Upper lobe of right lung (tissue), 1 donor: ENCODE measurements at places on chromosomes 7 and 10. TPM values are rescaled to one million over a fixed set of nuclear protein-coding genes. Genes with fewer than 3 reads are reported as not detected.

BICC1 gene
- total RNA-seq = 9.2 TPM

LRRTM3 gene
- total RNA-seq = not detected

PNLIPRP3 gene
- 0.20 TPM for total RNA-seq

MEOX2 gene
- total RNA-seq = 21.9 TPM

MMD2 gene
- not detected for total RNA-seq

IQUB gene
- total RNA-seq = 0.75 TPM

PSMG3 gene
- total RNA-seq = 20.3 TPM

FBXL13 gene
- 3.0 TPM for total RNA-seq

ITIH5 gene
- total RNA-seq = 10.5 TPM

TTYH3 gene
- total RNA-seq = 48.8 TPM

FAM171A1 gene
- total RNA-seq = 17.3 TPM

CNTNAP2 gene
- 0.41 TPM for total RNA-seq

TUBAL3 gene
- total RNA-seq = not detected

UNCX gene
- not detected for total RNA-seq

VPS37D gene
- 1.4 TPM for total RNA-seq

CYP2W1 gene
- total RNA-seq = not detected

GNG11 gene
- 22.6 TPM for total RNA-seq

ZWINT gene
- 3.2 TPM for total RNA-seq

SPDYE11 gene
- not detected for total RNA-seq

CALHM1 gene
- total RNA-seq = not detected

TRIM73 gene
- total RNA-seq = 4.4 TPM

ZNF736 gene
- total RNA-seq = 13.5 TPM
